ENCODE measurements at places on chromosomes 7 and 10.
A peak's percentile ranks its signal among the peaks of the same experiment; 100 is the strongest.

DNA sequence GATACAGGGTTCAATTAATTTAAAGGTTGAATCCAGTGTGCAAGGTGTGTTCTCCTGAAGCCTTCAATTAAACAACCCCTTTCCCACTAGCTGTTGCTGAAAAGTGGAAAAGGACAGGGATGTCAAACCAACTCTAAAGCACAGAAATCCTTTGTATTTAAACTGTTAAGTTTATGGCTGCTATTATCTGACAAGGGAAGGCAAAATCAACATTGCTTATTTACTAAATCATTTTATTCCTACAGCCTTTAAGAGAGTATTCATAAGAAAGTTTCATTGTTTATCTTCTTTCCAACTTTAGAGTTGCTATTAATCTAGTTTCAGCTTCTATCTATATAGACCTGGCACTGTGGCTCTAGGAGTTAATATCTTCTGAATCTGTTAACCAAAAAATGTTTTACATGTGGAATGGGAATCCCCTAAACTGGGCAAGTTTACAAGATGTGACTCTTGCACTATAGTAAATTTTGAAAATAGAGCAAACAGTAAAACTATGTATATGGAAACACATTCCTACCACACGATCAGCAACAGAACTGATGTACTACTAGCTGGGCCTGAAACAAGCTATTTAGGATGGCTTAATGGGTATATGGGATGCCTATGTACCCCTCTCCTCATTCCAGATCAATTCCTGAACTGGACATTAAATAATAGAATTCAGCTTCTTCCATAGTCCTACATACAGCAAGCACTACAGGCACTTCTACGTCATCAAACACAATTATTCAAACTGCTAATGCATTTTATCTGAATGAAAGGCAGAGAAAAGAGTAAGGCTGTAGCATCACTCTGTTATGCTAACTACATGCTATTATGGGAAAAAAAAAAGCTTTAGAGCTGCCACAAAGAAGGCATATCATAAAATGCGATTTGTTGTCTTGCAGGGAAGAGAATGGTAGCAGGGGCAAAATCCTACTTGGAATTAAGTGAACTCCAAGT, 52.8 kb downstream of the CDK6 start:
- no peak for DNase-seq

GRCh38 chr7:36404639-36405408, 15.2 kb downstream of the ANLN start:
- DNase-seq, result no peak

DNA sequence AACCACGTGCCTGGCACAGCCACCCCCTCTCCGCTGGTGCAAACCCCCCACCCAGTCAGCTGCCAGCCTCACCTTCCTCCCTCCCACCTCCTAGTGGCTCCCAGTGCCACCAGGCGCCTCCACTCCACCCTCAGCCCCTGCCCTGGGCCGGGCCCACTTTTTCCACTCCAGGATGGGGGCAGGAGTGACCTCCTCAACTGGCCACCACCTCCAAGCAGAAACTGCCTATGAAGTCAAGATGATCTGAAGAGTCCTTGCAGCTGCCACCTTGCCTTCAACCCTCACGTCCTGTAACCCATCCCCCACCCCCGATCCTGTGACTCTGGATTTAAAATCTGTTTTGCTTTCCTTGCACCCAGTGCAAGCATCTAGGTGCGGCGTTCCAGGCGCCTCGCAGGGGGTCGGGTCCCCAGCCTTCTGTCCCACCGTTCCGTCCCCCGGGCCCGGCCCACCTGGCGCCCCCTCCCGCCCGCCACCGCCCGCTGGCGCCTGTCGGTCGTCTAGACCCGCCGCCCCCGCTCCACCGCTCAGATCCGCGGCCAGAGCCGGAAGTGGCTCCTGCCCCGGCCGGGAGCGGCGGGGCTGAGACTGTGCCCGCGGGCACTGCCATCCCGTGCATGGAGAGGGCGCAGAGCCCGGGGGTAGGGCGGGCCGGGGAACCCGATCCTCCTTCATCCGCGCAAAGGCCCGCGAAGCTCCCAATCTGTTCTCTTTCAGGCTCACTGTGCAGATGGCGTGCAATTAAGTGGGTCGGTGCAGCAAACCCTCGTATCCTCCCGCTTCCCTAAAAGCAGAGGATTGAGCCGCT, 51.2 kb upstream of the GTF2I start:
- peak; percentile 23 for DNase-seq

- no peak for DNase-seq
These were observed 4.5 kb upstream of the DGKI start for GRCh38 chr7:137850972-137851945.

GRCh38 chr10:84264611-84265141, 19.8 kb downstream of the RGR start:
- peak; percentile 43 for DNase-seq

DNA sequence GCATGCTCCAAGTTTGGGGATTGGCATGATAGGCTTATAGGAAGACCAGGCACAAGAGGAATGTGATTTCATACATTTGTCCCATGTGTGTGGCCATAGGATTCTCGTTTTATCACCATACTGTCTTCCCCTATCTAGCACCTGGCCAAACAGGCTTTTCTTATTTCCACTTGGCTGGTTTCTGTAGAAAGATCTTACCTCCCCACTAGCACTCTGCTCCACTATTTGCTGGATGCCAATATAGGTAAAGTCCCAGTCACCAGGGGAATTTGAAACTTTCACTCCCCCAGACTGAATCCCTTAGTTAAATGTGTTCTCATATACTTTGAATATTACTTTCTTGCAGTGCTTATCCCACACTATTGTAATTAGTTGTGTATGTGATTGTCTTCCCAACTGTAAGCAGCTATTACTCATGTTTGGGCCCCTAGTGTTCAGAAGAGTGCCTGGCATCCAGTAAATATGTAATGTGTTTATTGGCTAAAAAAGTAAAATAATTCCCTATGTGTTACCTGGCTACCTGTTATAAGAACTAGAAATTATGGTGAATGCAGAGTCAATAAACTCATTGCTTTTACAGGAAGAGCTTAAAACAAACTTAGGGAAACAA, 109.0 kb downstream of the LRMDA start:
- no peak for DNase-seq
